Bronchus fibroblast of lung (primary cell): ENCODE measurements at places on chromosomes 11 and 22. TPM values are rescaled to one million over a fixed set of nuclear protein-coding genes. Genes with fewer than 3 reads are reported as not detected.

The GRIK4 gene
- total RNA-seq: 0.15 TPM in 1 of 2 replicates, not detected in the other

The HBG2 gene
- total RNA-seq: not detected in 2 replicates

The MRGPRX4 gene
- total RNA-seq: not detected in 2 replicates

The MS4A15 gene
- total RNA-seq: not detected in 2 replicates

The RTN3 gene
- 71.5 and 76.0 TPM in 2 replicates for total RNA-seq

The PGA4 gene
- 0.17 TPM in 1 of 2 replicates, not detected in the other for total RNA-seq

The RNF169 gene
- total RNA-seq: 7.9 and 10.3 TPM in 2 replicates

The SESN3 gene
- 3.9 and 5.0 TPM in 2 replicates for total RNA-seq

The JHY gene
- 0.45 and 0.84 TPM in 2 replicates for total RNA-seq

The NAALAD2 gene
- total RNA-seq: 2.0 and 2.2 TPM in 2 replicates

The CABP4 gene
- not detected in 2 replicates for total RNA-seq

The FERMT3 gene
- 1.8 and 2.2 TPM in 2 replicates for total RNA-seq

The FDXACB1 gene
- total RNA-seq: 2.9 and 3.4 TPM in 2 replicates

The RAG2 gene
- total RNA-seq: not detected in 2 replicates

The SLC22A8 gene
- total RNA-seq: not detected in 2 replicates

The GDPD5 gene
- total RNA-seq: 1.5 and 2.0 TPM in 2 replicates

The SNX19 gene
- 47.2 and 59.3 TPM in 2 replicates for total RNA-seq

The PPFIBP2 gene
- total RNA-seq: 4.9 and 6.7 TPM in 2 replicates

The ZP1 gene
- 0.30 and 0.50 TPM in 2 replicates for total RNA-seq

The PARVA gene
- 25.3 and 27.4 TPM in 2 replicates for total RNA-seq

The IL17REL gene
- not detected in 2 replicates for total RNA-seq

The C11orf16 gene
- not detected in 2 replicates for total RNA-seq

The OR56A4 gene
- total RNA-seq: not detected in 2 replicates

The CALCB gene
- total RNA-seq: under 0.01 TPM in 2 replicates

The BUD13 gene
- 12.0 and 16.5 TPM in 2 replicates for total RNA-seq

The TRIM44 gene
- 18.0 and 30.5 TPM in 2 replicates for total RNA-seq

The SCARF2 gene
- total RNA-seq: 31.7 and 32.1 TPM in 2 replicates
